T-helper 17 cell (primary cell): ENCODE measurements at places on chromosomes 7 and 10. TPM values are rescaled to one million over a fixed set of nuclear protein-coding genes. Genes with fewer than 3 reads are reported as not detected.
A peak's percentile ranks its signal among the peaks of the same experiment; 100 is the strongest.

GRCh38 chr7:135335628-135336139, 102.0 kb downstream of the STRA8 start:
- no peak for DNase-seq

GRCh38 chr7:115060095-115060870, 138.4 kb downstream of the MDFIC start:
- no peak for DNase-seq

DNA sequence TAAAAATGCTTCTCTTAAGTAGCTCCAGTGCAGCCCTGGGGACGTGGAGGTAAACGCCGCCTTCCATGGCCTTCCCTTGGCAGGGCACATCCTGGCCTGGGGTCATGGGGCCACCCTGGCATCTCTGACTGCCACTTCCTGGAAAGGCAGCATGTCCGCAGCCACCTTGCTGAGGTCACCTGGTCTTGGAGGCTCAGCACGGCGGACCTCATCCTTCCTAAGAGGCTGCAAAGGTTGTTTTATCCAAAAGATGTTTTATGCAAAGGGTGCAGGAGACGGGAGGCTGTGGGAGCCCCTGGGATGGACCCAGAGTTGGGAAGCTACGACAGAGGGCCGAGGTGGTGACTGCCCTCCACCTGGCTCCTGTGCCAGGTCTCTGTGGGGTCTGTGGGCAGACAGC, 106.0 kb downstream of the TCERG1L start:
- no peak for DNase-seq

DNA sequence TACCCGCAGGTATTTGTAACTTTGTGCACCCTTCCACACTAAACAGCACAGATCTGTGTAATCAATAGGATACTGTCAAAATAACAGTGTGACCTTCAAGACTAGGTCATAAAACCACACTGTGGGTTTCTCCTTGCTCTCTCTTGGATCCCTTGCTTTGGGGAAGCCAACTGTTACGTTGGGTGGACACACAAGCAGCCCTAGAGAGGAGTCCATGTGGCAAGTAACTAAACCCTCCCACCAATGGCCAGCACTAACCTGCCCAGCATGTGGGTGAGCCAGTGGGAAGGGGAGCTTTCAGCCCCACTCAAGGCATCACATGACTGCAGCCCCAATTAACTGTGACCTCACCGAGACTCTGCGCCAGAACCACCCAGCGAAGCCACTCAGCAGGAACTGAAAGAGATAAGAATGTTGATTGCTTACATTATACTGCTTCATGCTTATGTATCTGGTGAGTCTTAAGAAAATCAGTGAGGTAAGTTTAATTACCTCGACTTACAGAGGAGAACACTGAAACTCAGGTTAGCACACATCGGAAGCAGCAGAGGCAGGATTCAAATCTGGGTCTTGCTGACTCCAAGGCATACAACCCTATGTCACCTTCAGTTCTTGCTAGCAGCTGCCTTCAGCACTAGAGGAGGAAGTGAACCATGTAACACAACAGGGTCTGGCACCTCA, 9.4 kb upstream of the ZC3HAV1 start:
- DNase-seq = peak; percentile 34

DNA sequence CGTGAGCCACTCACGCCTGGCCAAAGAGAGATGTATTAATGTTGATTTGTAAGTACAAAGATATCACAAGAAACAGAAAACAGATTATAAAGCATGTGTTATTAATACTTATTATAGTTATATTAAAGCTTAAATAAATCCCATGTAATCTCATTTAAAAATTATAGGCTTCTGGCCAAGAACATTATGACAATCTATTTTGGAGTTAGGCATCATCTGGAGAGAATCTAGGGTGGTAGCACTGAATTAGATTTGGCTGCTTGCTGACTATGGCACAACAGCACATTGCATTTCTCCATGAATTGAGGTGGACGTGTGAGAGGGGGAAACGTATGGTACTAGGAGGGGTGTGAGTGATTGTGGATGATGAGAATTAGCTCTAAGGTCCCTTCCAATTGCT, 16.8 kb upstream of the SLC16A12 start:
- DNase-seq = no peak

- no peak for DNase-seq
Observed at GRCh38 chr7:98134420-98135228, 28.0 kb downstream of the LMTK2 start.

GRCh38 chr7:138834583-138834982, 36.6 kb upstream of the ATP6V0A4 start:
- no peak for DNase-seq

- no peak for DNase-seq
Observed at GRCh38 chr7:22094413-22095342, 149.0 kb upstream of the CDCA7L start.

DNA sequence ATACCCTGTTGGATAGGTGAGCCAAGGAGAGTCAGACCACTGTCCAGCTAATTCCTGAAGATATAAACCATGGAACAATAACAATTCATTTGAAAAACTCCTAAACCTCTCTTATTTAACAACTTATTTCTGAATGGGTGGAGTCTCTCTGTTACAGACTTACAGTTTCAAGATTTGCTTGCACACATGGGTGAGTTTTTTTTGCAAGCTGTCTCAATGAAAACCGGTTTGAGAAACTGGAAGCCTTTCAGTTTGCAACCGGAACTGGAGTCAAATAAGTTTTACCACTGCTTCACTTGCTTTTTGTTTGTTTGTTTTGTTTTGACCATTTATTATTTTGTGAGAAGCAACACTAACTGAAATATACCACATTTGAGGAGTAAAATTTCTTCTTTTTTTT, 243.8 kb downstream of the MTERF1 start:
- DNase-seq = no peak

DNA sequence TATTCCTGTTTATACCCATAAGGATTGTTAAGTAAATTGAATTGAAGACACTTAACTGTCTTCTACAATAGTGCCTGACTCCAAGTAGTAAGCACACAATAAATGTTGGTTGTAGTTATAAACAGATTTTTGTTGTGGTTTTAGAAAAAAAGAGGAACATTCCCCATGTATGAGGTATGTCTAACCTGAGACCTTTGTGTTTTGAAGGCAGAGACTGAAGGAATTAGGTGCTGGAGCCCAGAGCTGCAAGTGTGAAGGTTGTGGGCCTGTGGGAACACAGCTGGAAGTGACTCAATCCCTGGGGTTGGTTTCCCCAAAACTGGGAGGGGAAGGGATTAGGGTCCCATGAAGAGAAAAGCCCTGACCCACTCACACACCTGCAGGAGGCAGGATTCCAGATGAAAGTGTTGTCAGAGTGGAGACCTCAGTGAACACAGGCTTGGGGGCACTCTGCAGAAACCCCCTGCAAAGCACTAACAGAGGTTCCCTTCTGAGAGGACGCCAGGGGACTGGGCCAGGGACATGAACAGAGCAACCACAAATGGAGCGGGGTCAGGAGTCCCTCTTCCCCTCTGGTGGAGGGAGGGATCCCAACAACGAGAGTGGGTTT, 265.1 kb upstream of the KLF14 start:
- no peak for DNase-seq

The SLC39A12 gene
- not detected for total RNA-seq

The NRG3 gene
- total RNA-seq = not detected

The C7orf57 gene
- 0.29 TPM for total RNA-seq

The OIT3 gene
- total RNA-seq = 0.13 TPM

The LEP gene
- not detected for total RNA-seq

The PON1 gene
- not detected for total RNA-seq

The ITGA8 gene
- not detected for total RNA-seq
